ENCODE measurements at places on chromosomes 1 and 21.

GRCh38 chr1:6917067-6917466 lies 131.8 kb downstream of the CAMTA1 start:
- DNase-seq: no peak

DNA sequence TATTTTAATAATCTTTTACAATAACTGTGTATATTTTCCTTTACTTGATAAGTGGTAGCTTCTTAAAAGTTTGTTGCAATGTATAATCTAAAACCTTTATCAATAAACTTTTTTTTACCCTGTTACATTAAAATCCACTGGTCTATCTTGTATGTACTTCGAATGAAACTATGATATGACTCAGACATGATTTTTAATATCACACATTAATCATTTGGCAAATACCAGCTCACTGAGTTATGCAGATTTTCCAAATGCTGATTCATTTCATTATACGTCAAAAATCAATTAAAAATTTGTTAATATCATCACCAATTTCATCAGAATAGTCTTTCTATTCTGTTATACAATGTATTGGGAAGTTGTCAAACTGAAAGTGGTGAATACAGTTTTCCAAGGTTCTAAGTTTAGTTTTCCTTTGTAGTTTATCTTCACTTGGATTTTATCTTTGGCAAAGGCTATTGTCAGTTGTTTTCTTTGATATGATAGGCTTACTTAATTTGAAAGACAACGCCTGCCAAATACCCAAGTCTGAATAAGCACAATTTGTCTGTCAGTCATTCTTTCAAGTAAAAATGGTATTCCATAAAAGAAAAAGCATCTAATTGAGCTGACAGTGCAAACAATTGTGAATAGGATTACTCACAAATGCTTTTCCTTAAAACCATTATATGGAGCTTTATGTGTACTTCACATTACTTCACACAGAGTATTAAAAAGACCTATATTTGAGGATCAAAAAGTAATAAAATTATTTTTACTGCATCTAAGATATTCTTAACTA lies 127.0 kb downstream of the NME7 start:
- DNase-seq: no peak

GRCh38 chr1:219372916-219373615 lies 199.4 kb downstream of the LYPLAL1 start:
- no peak for DNase-seq

- no peak for DNase-seq
These were observed 70.0 kb upstream of the TMEM51 start for GRCh38 chr1:15083578-15083977.

DNA sequence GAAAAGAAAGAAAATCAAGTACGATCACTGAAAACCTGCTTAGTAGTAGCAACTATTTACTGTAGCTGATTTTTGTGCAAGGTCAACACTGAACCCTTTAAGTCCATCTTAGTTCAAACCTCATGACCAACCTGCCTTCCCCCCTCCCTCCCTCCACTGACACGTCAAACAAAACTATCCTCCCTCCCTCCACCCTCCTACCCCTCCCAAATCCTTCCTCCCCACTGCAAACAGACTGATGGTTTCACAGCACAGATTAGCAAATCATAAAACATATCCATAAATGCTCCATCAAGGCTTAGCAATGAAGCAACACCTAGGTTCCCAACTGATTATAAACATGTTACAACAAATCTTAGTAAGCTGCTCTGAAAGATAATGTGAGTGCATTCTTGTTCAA lies 164.3 kb upstream of the GREM2 start:
- no peak for DNase-seq

DNA sequence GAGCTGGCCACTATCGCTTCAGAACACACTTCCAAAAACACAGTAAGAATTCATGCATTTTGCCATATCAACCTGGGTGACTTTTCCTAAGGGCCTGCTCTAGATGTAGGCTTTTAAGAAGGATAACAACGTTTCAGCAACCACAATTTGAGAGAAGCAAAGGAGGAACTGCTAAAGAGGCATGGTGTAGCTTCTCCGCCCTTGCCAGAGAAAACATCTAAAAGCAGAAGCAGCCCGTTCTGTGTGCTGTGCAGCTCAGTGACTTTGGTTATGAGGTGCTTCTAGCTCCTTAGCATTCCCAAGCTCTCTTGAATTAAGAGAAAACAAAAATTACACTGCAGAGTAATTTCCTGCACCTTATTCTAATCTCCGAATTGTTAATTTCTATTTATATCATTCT lies 2.7 kb downstream of the PER3 start:
- no peak for DNase-seq

- DNase-seq: no peak
These were observed 688.4 kb downstream of the USP25 start for GRCh38 chr21:16418226-16418625.

GRCh38 chr1:184576822-184577221 lies 177.8 kb downstream of the EDEM3 start:
- DNase-seq: no peak

DNA sequence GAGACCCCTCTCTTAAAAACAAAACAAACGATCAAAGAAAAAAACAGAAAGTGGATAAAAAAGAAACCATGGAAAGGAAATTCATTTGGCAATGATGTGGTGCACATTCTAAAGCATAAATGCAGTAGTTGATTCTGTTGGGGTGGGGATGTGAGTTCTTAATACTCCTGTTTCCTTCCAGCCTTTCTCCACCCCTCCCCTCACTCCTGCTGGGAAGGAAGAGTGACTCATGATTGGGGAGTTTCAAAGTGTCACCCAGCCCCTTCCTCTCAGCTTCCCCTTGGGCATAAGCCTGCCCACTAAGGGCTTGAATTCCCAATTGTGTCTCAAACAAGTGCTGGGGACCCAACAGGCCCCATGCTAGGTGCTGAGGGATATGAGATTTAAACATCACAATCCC lies 6.7 kb upstream of the PINK1 start:
- no peak for DNase-seq

DNA sequence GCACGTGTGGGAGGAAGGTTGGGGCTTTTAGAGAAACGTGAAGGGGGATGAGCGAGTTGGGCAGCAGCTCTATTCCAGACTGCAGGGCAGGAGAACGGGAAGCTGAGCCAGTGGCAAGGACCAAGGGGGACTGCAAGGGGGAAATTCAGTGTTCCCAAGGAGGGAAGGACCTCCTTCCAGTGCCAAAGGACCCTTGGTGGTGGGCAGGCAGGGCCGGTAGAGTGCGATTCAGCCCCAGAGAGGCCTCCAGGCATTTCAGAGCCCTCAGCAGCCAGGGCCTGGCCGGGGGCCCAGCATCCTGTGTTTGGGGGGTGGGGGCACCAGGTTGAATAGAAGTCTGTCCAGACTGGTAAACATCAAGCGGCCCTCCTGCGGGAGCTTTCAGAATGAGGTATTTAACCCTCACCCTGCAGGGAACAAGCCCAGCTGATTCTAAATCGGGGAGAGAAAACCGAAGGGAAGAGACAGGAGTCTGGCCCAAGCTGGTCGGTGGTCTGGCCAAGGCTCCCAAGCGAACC lies 2.3 kb downstream of the COL9A2 start:
- no peak for DNase-seq

DNA sequence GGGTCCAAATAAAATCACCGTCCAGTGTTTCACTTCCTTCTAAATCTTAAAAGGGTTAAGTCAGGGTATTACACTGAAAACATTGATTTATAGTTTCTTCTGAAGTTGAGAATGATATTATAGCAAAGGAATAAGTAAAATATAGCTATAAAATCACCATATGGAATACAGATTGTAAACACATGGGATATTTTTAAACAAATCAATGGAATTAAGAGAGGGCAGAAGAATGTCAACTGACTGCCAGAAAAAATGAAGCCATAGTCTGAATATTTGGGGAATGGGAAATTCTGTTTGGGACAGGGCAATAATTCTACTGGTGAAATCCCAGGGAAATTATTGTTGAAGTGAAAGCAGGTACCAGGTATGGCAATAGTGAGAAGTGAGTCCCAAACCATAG lies 664.6 kb downstream of the NCAM2 start:
- no peak for DNase-seq

- no peak for DNase-seq
These were observed 72.3 kb downstream of the RUSC1 start for GRCh38 chr1:155392898-155393411.

DNA sequence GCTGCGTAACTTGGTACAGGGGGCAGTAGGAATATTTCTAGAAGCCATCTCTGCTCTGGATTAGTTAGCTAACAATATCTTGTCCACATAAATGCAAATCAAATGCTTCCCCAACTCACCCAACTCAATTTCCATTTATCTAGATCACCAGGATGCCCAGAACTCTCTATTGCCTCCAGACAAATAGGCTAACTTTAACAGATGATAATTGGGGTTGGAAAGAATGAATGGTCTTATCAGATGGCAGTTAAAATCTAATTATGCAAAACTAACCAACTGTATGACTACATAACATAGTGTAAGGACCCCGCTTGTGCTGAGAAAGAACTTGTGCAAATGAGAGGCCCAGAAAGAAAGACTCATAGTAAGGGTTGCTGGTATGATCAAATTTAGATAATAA lies 1024.8 kb downstream of the PLA2G4A start:
- DNase-seq: no peak

DNA sequence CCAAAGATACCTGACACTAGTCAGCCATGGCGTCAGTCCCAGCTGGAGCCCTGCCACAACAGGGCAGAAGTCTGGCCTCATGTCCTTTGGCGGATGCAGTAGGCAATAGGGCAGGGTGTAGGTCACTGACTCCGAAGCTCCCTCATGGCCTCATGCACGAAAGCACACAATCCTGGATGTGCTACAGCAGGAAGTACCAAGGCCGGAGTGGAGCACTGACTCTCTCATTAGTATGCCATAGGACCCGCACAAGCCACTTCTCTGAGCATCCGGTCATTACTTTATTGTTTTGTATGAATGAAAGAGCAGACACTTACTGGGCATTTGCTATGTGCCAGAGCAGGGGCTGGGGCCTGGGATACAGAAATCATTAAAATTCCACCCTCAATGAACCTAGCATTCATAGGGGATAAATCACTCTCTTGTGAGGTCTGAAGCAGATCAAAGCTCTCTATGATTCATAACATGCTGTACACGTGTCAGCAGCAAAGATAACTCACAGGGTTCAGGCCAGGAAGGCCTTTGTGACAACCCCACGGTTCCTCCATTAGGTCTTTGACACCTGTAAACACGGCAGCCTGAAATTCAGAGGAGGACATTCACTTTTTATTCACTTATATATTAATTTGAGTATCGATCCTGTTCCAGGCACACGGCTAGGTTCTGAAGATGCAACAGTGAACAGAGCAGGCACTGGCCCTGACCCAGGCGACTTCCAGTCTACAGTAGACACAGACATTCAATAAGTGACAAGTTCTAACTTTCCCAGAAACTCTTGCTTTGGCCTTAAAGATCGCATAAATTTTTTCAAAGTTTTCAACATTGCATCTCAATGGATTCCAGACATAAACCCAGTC lies 357.9 kb upstream of the USP24 start:
- no peak for DNase-seq

DNA sequence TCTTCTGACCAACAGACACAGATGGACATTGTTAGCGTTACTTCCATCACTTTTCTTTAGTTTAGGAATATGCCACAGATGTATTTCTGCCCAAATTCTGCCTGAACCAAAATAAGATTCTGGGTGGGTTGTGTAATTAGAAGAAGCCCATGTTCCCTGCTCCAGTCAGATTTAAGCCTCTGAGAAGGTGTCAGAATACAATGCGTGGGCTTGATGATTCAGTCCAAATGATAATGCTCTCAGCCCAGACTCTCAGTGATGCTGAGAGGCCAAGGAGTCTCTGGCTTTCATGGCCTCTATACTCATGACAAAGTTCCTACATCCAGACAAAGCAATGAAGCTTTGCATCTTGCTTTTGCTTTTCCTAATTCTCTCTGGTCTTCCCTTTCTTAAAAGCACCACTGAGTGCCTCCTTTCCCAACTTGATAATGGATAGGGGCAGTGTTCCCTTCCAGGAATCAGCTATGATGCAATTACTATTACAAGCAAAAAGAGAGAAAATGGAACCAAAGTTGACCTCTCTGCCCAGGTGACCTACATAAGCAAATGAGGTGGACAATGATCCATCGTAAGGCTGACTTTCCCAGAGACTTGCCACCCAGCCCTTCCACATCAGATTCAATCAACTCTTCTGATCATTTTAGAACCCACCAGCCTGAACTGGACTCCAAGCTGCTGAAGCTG lies 8.8 kb downstream of the SEC16B start:
- DNase-seq: no peak

- no peak for DNase-seq
These were observed 46.9 kb upstream of the PRRC2C start for GRCh38 chr1:171438441-171438840.

DNA sequence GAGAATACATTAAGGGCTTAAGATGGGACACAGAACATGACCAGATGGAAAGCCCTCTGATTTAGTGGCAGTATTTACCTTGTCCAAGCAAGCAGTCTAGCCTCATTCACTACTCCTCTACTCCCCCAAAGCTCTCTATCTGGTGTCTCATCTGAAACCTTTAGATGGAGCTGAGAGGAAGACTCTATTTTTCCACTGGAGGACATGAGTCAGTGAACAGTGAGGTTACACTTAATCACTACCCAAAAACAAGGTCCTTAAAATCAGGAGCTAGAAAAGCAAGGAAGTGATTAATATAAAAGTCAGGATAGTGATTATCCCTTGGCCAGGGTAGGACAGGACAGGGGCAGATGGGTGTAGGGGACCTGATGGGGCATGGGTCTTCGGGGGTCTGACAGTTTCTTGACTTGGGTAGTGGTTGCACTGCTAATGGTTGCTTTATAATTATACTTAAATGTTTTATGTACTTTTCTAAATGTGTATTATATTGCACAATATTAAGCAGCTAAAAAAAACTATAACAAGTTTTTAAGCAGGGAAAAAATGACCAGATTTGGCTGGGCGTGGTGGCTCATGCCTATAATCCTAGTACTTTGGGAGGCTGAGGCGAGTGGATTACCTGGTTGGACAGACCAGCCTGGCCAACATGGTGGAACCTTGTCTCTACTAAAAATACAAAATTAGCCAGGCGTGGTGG lies 3.0 kb downstream of the PTPN22 start:
- no peak for DNase-seq

- DNase-seq: no peak
These were observed 84.2 kb upstream of the FGGY start for GRCh38 chr1:59212706-59213105.

GRCh38 chr1:3767328-3767925 lies 5.1 kb upstream of the SMIM1 start:
- no peak for DNase-seq

- peak; percentile 78 for DNase-seq
These were observed at the start of gene OSBPL9 for GRCh38 chr1:51616903-51617708. Gene OSBPL9, plus strand, starts transcription at chr1:51617092. Its CDS starts 19 bp downstream, at chr1:51617111.

- no peak for DNase-seq
These were observed 18.0 kb upstream of the RABGGTB start for GRCh38 chr1:75768016-75768415.

DNA sequence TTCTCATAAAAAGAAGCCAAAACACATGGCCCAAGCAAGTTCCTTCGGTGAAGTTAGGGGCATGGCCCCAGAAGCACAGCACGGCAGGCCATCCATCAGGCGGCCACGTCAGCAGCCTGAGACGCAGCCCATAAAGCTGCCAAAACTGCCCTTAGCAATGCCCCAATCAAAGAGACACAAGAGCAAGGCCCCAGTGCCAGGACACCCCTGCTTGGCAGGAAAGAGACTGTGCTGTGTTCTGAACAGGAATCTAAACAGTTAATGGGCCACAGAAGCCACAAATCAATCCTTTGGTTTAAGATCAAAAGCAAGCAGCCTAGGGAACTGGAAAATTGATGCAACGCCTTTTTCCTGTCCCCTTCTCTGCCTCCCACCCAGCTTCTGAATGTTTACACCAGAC lies 497.0 kb upstream of the USP24 start:
- DNase-seq: no peak

All from activated CD4-positive, alpha-beta T cell treated with anti-CD3 and anti-CD28 coated beads for 24 hours (primary cell).